RKO (cell line): ENCODE measurements at places on chromosomes 6 and 20.

DNA sequence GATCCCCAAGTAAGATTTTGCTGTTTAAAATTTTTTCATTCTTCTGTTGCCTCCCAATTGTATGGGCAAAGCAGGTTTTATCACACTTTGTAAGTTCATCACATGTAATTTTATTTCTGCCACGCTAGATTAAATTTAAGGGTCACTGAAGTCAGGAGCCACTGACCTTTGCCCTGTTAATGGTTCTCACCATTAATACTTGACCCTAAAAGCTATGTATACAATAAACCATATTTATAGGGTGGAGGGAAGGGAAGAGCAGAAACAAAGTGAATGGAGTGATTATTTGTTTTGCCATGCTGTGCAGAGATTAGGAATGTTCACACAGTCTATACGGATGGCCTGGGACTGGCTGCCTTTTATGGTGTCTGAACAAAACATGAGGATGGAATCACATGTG is 186.7 kb downstream of the BMP2 start:
- DNase-seq, result no peak

DNA sequence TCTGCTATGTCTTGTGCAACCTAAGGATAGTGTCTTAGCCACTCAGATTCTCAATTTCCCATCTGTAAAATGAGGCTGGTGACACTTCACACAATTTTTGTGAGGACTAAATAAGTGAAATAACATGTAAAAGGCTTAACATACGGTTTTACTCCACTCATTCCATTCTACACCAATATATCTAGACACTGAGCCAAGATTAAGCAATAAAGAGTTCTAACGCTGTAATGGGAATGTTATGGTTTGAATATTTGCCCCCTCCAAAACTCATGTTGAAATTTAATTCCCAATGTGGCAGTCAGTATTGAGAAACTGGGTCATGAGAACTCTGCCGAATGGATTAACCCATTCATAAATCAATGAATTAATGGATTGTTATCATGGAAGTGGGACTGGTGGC is 301.0 kb downstream of the HACE1 start:
- DNase-seq, result no peak

- DNase-seq, result no peak
These were observed 37.0 kb downstream of the RIOK1 start for GRCh38 chr6:7426447-7427169.

- no peak for DNase-seq
These were observed 3.3 kb downstream of the RMND1 start for GRCh38 chr6:151448623-151449022.

DNA sequence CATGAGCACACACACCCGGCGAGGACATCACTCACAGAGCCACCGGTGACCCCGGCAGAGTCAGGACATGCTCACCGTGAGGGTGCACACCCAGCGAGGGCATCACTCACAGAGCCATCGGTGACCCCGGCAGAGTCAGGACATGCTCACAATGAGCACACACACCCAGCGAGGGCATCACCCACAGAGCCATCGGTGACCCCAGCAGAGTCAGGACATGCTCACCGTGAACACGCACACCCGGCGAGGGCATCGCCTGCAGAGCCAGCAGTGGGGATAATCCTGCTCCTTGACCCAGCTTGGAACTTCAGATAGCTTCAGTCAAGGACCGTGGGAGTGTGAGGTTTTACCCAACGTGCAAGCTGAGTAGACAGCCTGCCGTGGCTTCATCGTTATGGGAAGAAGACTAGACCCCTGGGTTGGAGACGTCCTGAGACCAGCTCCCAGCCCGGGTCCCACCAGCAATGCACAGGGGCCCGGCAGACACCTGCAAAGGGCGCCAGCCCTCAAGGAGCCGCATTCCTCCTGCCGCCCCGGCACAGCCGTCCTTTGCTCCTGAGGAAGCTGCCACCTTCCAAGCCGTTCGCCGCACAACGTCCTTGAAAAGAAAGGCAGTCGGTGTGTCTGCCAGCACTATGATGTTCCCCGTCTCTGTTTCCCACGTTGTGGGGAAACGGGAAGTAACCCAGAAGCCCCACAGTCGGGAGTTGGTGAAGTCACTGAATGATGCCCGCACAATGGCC is 192.3 kb downstream of the DLL1 start:
- no peak for DNase-seq

DNA sequence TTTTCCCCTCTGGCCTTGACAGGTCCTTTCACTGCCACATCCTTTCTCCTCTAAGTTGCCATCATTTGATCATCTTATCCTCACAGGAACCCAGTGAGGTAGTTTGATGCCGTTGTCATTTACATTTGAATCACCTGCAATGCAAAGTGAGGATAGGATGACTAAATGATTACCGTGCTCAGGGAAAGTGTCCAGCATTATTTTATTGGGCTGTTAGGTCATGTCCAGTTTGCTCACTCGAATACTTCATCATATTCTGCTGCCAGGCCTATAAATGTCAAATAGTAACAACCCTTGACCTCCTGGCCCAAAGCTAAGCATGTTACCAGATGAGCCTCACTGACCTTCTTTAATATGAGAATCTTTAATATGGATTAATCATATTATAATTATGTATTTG is 1068.7 kb upstream of the FLRT3 start:
- DNase-seq, result no peak

DNA sequence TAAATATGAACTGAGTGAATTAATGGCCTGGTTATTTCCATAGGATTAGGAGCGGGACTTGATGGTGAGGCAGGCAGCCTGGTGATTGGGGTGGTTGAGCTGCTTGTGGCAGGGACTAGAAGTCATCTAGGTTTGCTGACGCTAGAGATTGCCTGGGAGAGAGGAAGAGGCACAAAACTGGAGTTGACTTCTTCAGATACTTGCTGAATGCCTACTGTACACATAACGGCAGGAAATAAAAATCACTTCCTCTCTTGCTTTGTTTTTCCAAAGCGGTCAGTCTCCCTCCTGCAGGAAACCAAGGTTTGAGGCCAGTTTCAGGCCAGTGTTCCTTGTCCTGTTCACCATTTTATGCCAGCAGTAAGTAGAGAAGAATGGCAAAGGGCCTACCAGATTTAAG is 36.7 kb upstream of the MYLIP start:
- no peak for DNase-seq

GRCh38 chr6:166257911-166258318 is 50.3 kb downstream of the PRR18 start:
- DNase-seq, result no peak

DNA sequence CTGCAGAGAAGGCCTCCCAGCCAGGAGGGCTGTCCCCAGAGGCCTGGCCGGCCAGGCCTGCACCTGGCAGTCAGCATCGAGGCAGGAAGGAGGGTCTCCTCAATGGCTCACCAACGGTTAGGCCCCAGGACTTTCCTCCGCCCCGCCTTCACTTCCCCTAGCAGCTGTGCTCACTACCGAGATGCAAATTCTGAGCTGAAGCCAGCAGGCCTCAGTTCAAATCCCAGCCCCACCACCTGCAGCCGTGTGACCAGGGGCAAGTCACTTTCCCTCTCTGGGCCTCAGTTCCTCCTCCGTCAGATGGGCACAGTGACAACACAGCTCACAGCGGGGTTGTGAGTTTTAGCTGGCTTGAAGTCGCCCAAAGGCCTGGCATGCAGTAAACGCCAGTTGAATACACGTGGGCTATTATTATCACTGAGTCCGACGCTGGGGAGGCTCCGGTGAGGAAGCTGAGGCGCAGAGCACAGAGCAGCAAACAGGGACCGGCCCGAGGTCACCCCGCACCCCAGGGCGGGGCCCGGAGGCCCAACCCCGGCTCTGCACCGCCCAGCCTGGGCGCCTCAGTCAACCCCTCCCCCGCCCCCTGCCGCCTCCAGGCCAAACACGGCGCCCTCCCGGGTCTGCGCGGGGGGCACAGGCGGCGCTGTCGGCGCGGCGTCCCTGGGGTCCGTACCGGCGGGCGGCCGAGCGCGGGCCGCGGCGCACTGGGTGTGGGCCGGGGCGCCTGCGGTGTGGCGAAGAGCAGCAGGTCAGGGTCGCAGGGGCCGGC is 671 bp downstream of the E2F1 start:
- peak; percentile 79 for DNase-seq

- no peak for DNase-seq
These were observed 39.2 kb downstream of the C6orf132 start for GRCh38 chr6:42103216-42103615.

- peak; percentile 43 for DNase-seq
These were observed 281.7 kb upstream of the PRDM1 start for GRCh38 chr6:105804424-105804823.

- no peak for DNase-seq
These were observed 369.5 kb downstream of the THBS2 start for GRCh38 chr6:168884050-168884645.

- DNase-seq, result no peak
These were observed 28.4 kb downstream of the RNF182 start for GRCh38 chr6:13953061-13953705.

DNA sequence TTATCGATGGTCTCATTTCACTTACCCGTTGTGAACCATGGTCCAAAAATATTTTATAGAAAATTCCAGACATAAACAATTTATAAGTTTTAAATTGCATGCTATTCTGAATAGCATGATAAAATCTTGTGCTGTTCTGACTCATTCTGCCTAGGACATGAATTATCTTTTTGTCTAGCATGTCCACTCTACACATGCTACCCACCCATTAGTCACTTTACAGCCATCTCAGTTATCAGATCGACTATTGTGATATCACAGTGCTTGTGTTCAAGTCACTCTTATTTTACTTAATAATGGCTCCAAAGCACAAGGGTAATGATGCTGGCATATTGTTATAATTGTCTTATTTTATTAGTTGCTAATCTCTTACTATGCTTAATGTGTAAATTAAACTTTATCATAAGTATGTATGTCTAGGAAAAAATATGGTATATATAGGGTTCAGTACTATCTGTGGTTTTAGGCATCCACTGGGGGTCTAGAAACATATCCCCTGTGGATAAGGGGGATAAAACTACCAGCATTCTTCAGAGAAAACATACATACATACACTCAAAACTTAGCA is 252.0 kb upstream of the HTR1E start:
- no peak for DNase-seq

- DNase-seq, result no peak
These were observed 220.0 kb upstream of the ZFP64 start for GRCh38 chr20:52411611-52412010.

- DNase-seq, result no peak
These were observed 28.2 kb upstream of the CNKSR3 start for GRCh38 chr6:154538640-154539191.

GRCh38 chr20:20225325-20226043 is 142.4 kb upstream of the INSM1 start:
- DNase-seq, result no peak

- no peak for DNase-seq
These were observed 1353.4 kb upstream of the GJE1 start for GRCh38 chr6:140779341-140779740.

- DNase-seq, result no peak
These were observed 270.4 kb upstream of the FKBP1C start for GRCh38 chr6:62940848-62941247.

DNA sequence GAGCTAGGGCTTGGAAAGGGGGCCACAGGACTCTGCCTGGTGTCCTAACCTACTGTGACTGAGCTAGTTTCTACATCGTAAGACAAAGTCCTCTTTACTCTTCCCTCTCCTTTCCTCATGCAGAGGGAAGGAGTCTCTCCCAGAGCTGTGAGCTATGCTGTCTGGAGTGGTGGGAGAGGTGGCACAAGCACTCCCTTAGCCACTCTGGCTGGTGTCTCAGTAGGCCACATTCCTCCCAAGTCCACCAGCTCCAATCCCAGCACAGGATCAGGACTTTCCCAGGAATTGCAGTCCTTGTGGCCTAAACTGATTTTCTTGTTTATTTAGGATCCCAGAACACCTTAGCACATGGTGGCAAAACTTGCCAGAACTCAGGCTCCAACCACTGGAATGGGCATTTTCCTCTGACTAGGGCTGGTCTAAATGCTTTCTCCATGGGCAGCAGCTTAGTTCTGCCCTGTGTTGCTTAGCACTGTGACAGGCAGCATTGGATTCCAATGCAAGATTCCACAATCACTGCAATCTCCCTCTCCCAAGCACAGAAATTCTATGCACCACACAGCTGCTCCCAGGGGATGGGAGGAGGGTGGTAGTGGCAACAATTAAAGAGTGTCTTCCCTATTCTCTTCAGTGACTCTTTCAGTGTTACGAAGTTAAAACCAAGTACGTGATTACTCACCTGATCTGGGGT is 733.3 kb downstream of the HACE1 start:
- DNase-seq, result no peak

DNA sequence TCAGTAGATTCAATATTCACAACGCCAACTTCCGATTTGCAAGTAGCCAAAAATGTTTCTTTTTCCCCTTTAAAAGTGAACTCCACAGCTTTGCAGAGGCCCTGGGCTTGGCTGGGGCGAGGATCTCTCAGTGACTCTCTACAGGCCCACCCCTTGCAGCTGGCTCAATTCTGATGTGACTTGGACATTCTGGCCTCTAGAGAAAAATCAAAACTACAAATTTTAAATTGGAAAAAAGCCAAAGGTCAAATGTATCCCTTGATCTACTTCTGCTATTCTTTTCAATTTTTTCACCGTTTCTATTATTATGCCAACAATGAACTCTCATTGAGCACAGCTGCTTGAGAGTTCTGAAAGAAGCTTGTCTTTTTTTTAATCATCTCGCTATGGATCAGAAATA is 245.9 kb upstream of the HS3ST5 start:
- no peak for DNase-seq

DNA sequence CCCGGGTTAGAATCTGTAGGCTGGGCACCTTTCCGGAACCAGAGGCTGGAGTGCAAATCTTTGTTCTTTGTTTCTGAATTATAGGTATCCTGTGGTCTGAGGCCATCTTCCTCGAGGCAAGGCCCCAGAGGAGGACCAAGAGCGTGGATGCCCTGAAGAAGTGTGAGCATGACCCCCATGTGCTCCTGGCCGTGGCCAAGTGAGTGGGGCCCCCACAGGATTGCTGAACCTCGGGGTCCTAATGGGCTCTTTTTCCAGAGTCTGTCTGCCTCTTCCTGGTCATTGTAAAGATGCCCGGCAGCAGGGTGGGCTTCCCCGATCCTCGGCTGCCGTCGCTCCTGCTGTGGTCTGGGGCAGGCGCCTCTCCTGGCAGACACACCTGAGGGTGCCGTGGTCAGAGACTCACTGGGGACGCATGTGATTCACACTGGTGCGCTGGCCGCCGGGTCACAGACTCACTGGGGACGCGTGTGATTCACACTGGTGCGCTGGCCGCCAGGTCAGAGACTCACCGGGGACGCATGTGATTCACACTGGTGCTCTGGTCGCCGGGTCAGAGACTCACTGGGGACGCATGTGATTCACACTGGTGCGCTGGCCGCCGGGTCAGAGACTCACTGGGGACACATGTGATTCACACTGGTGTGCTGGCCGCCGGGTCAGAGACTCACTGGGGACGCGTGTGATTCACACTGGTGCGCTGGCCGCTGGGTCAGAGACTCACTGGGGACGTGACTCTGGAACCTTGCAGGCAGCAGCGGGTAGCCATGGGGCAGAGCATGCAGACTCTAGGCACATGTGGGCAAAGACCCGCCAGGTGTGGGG is 6.5 kb upstream of the C20orf204 start:
- DNase-seq, result peak; percentile 78

DNA sequence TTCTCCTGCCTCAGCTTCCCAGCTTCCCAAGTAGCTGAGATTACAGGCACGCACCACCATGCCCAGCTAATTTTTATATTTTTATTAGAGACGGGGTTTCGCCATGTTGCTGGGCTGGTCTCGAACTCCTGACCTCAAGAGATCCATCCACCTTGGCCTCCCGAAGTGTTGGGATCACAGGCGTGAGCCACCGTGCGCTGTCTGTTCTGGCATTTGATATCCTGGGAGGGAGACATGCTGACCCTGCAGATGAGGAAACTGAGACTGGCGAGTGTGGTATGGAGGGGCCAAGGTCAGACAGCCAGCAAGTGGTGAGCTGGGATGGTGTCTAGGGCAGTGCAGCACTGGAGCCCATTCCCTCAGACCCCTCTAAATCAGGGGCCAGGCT is 44.6 kb downstream of the SRC start:
- DNase-seq, result no peak

- no peak for DNase-seq
These were observed 344.4 kb downstream of the ESR1 start for GRCh38 chr6:152151920-152152319.
